HFFc6 (cell line): ENCODE measurements at places on chromosomes 16 and 17.

DNA sequence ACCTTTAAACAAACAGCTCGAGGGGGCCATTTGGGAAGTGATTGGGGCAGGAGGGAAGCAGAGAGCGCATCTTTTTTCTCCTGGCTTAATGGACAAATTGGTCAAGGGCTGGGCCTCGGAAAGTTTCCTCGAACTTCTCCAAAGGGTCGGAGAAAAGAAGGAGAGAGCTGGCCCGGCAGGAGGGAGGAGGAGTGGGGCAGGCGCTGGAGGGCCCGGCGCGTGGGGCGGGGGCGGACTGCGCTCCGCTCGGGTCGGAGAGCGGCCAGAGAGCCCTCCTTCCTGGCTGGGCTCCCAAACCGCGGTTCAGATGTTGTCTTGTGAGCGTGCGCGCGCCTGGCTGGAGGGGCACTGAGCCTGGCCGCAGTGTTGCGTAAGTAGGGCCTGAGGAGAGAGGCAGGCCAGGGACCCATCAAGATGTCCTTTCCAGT is 1.2 kb downstream of the MMP2 start:
- peak; percentile 82 for DNase-seq

DNA sequence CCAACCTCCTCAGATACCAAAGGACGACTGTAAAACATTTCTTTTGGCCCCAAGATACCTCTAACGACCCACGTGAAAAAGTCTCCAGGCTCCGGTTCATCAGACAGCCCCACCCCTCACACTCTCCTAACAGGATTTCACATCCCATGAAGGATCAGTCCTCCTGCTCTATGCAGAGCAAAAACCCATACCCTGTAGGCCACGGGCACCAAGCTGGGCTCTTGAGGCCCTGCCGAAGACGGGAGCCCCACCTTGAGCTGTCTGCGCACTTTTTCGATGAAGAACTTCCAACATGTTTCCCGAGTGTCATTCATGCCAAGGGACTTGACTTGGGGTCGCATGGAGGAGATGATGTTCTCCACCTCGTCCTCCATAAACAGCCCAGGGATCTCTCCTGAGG is 89.9 kb downstream of the PGS1 start:
- no peak for DNase-seq

DNA sequence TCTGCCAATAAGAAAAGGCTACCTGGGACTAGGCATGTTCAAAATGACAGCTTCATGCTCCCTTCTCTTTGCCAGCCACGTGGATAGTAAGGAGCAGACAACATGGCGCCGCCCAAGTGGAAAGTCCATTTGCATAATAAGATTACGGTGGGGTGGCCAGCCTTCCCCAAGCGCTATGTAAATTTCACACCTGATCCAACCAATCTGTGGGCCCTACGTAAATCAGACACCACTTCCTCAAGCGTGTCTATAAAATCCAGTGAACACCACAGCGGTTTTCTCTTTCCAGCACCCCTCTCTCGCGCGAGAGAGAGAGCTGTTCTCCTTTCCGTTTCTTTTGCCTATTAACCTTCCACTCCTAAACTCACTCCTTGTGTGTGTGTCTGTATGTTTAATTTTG is 140.3 kb upstream of the ERCC4 start:
- no peak for DNase-seq

DNA sequence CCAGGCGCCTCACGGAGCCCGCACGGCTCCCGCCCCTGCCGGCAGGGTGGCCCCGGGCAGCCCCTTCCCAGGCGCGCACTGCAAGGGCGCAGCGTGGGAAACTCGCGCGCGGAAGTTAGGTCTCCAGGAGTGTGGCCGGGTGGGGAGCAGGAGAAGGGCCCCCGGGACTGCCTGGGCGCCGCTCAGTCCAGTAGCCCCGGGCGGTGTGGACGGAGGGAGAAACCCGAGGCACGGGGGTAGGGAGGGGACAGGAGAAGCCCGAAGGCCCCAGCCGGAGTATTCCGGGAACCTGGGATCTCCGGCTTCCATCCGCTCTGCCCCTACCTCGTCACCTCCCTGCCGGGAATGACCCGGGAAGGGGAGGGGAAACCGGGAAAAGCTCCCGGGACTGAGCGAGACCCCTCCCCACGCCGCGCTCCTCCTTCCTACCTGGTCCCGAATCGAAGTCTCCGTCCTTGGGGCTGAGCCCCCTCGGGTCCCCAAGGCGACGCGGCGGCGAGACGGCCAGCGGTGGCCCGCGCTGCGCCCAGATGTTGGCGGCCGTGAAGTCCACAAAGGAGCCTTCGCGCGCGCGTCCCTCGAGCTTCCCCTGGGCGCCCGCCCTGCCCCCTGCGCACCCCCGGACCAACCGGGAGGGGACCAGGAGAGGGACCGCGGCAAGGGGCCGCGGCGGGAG is 418 bp downstream of the SOCS3 start:
- no peak for DNase-seq
